Osteocyte (in vitro differentiated cells): ENCODE measurements at places on chromosomes 6 and 20. TPM values are rescaled to one million over a fixed set of nuclear protein-coding genes. Genes with fewer than 3 reads are reported as not detected.
A peak's percentile ranks its signal among the peaks of the same experiment; 100 is the strongest.

DNA sequence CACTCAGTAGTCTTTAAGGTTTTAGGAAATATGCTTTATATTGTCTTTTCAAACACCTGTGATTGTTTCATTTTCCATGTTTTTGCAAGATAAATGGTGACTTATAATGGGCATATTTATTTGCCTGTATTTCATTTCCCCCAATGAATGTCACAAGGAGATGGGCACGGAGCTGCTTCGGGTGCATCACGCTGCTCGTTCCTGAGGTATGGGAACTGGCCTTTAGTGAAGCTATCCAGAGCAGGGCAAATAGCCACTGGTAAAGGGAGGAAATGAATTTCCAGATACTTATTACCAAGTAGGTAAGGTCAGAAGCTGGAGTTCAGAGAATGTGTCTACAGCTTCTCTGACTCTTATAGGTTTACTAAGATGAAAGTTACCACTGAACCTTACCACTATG is 3.7 kb downstream of the POU3F2 start:
- H3K27ac ChIP-seq, result no peak overlapping the region
- H3K4me3 ChIP-seq, result no peak overlapping the region

DNA sequence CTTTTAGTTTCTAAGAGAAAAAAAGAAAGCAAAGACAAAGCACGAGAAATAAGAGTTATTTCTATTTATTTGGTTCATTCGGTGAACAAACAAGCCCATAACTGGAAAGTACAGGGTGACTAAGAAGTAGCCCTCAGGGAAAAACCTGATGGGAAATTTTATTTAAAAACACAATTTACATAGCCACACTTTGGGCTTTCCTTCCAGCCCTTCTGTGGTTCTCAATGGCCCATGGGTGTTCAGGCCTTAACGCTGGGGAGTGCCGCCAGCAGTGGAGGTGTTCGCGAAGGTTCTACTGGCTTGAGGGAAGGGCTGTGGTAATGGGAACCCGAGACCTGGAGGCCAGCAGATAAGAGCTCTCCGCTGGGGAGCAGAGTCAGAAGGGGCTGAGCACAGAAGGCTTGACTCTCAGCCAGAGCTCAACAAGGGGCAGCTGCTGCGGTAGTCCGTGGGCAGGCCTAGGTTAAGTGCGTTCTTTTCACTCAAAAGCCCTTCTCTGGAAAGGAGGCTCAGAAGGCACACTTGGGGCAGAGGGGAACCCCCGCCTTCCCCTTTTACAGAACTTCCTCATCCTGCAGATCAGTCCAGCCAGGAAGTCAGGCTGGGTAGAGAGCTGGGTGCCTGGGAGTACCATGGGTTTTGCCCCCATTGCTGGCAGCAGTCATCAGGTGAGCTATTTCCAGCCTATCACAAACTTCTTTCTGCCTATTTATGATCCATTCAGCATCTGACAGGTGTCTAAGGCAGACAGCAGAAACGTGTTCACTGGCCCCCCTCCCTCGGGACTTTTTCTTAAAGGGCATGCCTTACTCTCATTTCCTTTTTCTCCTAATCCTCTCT is 8.8 kb upstream of the CD83 start:
- no peaks in the 10 kb centered on the region for H3K4me1 ChIP-seq
- no peak overlapping the region for H3K4me3 ChIP-seq
- H3K36me3 ChIP-seq, result no peaks in the 10 kb centered on the region

DNA sequence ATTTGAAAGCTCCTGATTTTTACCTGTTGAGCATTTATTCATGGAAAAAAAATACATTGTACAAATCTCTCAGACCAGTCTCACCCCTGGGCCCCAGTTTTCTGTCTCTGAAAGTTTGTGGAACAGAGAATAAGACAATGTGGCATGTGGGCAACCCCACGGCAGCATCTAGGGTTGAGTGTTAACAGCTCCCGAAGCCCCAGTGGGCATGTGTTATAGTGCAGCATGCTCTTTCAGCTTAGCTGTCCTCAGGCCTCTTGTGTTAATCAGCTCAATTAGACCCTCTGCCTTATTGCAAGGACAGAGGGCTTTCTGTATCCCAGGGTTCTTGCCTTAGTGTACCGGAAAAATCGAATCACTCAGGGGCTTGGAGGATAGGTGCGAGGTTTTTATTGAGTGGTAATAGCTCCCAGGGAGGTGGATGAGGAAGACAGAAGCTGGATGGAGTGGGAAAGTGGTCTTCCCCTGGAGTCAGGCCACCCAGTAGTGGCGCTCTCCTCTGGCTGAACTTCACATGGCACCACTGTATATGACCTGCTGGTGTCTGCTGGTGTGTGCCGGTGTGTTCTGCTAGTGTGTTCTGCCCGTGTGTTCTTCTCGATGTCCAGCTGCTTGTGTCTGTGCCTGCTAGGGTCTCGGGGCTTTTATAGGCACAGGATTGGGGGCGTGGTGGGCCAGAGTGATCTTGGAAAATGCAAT is 382.8 kb downstream of the EPM2A start:
- H3K4me3 ChIP-seq, result no peak overlapping the region
- H3K36me3 ChIP-seq, result no peaks in the 10 kb centered on the region
- no peaks in the 10 kb centered on the region for H3K4me1 ChIP-seq
- DNase-seq, result no peak
- H3K27me3 ChIP-seq, result peaks cover 10% of the 10 kb centered on the region

GRCh38 chr6:26033085-26033940 is 53.9 kb upstream of the HFE start:
- H3K27ac ChIP-seq, result peak overlapping the region; percentile 95
- H3K36me3 ChIP-seq, result no peaks in the 10 kb centered on the region
- no peaks in the 10 kb centered on the region for H3K27me3 ChIP-seq
- peak overlapping the region; percentile 86 for H3K4me3 ChIP-seq
- peaks cover 44% of the 10 kb centered on the region for H3K4me1 ChIP-seq
- DNase-seq, result no peak

The CAPN11 gene
- total RNA-seq, result not detected in 2 replicates

The BRPF3 gene
- 29.4 and 36.2 TPM in 2 replicates for total RNA-seq

The DNAH8 gene
- total RNA-seq, result 0.21 and 0.24 TPM in 2 replicates

The SPDEF gene
- total RNA-seq, result not detected in 2 replicates
